NCI-H2081 (cell line): ENCODE measurements at places on chromosomes 6 and 20.

- DNase-seq = no peak
Measured at GRCh38 chr6:47352194-47352920, 42.7 kb upstream of the TNFRSF21 start.

DNA sequence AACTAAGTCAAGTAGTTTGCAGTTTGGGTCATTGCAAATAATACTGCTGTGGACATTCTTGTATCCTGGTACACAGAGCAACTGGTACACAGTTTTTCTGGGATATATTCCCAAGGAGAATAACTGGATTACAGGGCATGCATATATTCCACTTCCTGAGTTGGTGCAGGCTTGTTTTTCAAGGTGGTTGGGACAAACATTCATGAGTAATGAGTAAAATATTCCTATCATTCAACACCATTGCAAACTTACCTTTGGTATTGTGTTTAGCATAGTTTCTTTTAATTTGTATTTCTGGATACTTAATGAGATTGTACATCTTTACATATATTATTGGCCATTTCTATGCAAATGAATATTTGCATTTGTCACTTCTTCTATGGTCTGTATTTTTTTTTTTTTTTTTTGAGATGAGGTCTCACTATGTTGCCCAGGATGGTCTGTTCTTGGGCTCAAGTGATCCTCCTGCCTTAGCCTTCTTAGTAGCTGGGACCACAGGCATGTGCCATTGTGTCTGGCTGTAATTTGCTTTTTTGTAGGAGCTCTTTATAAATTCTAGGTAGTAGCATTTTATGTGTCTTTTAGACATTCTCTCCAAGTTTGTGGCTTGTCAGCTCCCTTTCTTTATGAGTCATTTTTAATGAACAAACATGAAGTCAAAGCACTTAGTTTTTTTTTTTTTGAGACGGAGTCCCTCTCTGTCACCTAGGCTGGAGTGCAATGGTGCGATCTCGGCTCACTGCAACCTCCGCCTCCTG, 158.7 kb downstream of the SOX4 start:
- no peak for DNase-seq

DNA sequence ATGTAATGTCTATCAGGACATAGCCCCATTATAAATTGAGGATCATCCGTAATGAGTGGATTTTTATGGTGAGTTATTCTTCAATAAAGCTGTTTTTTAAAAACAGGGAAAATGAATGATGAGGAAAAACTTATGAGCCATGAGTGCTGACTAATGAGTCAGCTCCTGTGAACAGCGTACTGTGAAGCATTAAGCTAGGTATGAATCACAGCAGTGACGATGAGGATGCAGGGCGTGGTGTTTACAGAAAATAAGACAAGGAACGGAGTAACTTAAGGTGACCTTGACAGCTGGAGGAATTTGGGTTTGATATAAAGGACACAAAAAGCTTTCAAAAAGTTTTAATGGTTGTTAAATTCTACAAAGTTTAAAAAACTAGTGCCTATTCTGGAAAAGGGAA, 96.3 kb downstream of the FOXF2 start:
- DNase-seq = no peak

GRCh38 chr20:59386809-59387208, 86.4 kb downstream of the EDN3 start:
- DNase-seq = no peak

DNA sequence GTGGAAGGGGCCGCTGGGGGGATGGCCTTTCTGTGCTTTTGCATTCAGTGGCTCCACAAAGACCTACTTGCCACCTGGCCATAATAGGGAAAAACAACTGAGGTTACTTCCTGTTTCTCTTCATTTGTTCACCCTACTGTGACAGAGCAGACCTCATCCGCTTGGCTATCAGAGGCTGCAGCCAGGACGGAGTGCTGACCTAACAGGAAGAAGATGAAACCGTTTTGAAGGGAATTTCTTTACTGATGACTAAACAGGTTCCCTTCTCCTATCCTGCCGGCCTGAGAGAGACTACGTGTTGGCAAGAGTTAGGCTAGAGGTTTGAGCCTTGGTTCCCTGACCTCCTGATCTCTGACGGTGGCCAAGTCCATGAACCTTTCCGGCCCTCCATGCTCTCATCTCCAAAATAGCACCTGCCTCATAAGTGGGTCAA, 21.3 kb downstream of the PRR18 start:
- DNase-seq = no peak

DNA sequence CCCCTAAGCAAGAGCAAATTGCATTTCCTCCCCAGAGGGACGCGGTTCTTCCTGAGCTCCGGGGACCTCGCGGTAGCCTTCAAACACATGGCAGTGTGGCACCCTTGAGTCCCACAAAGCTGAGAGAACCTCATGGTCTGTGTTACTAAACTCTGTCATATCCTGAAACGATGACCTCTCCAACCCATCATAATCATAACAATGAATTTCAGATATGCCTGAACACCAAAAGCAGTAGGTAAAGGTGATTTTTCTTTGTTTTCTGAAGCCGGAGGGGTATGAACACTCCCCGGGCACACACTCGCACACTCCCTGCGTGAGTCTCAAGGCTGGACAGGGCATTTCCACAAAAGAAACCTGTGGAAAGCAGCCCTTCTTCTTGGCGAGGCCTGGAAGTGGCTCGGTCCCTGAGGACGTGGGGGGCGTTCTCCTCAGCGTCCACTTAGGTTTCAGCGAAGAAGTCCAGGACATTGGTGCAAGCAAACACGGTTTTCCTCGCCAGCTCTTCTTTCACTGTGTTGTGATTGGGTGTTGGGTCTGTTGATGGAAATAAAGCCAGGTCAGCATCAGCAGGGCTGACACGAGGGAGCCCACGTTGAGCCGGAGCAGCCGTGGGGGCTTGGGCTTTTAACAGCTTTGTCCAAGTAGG, 183.4 kb downstream of the ERMARD start:
- no peak for DNase-seq

DNA sequence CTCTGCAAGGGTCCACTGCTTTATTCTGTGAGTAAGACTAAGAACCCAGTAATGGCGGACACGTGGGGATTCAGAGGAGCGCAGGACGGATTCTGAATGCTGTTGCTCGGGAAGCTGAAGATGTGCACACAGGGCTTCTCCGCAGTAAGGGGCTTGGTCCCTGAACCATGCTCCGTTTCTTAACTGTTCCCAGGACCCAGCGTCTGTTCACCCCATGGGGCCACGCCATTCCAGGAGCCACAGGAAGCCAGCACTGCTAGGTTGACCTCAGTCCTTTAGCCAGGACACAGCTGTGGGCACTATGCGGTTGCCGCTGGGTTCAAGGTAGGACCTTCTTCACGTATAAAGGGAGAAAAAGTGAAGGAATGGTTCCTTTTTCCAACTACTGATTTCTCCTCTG, 59.8 kb downstream of the IRF4 start:
- no peak for DNase-seq

DNA sequence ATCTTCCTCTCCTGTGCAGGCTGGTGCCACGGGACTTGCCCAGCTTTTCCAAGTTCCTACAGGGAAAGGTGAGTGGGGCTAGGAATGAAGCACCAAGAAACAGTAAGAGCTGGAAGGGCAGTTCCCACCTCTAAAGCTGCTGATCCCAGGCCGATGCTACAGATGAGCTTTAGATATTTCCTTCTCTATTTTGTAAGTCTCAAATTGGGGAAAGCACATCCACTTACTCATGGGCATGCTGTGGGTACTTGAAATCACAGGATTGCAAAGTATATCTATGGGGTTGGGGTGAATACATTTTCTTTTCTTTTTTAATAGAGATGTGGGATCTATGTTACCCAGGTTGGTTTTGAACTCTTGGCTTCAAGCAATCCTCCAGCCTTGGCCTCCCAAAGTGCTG, 3.1 kb downstream of the ZBTB2 start:
- DNase-seq = no peak

DNA sequence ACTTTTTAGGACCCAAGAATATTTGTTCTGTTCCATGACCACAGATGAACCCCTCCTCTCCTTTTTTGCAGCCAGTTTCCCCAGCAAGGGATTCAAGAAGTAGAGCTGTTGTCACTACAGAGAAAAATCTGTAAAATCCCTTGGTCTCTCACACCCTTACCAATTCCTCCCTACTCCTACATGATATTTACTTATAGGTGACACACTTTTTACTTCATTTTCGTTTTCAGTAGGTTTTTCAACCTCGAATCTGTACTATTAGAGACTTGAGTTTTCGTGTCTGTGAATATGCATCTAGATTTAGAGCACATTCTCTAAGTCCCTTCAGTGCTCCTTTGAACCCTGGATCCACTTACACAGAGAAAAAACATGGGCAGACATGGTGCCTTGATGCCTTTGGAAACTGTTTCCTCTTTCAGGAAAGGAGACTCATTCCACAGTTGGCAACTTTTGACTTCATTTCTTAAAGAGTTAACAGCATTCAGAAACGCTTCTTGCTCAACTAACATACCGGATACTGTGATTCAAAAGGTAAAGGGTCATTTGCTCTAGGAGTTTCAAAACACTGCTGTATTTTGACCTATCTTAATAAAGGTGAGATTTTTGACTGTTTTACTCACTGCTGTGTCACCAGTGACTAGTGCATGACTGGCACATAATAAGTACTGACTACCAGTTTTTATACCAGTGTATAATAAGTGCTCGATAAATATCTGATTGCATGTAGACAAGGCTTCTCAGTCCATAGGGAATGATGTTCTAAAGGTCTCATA, 50.6 kb downstream of the LAMA4 start:
- no peak for DNase-seq

DNA sequence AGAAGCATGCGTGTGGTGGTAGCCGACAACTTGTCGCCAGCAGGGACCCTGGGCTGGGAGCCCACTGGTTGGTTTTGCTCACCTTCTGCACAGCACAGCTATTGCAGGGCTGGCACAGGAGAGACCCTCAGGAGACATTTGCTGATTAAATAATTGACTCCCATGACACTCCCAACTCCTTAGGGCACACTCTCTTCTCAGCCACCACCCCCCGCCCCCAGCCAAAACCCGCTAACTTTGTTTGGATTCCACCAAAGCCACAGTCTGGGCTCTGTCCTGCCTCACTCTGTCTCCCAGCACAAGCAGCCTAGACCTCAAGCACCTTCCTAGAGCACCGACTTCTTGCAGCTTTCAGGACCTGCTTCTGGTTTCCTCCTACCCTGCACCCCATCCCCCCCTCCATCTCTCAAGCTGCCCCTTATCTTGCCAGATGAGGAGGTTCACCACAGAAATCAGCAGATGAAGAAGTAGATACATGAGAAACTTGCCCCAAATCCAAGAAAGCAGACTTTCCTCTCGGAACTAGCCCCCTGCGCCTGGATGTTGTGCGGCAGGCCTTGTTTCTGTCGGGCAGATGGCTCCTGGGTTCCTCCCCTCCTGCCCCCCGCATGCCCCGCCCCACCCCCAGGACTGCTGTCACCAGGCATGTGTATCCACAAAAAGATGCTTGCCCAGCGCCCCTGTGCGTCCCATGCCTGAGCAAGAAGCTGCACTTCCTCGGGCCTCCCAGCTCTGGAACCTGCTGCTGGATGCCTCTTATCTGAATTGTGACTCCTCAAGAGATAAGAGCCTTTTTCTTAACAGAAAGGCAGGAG, 35.0 kb upstream of the CD93 start:
- no peak for DNase-seq

DNA sequence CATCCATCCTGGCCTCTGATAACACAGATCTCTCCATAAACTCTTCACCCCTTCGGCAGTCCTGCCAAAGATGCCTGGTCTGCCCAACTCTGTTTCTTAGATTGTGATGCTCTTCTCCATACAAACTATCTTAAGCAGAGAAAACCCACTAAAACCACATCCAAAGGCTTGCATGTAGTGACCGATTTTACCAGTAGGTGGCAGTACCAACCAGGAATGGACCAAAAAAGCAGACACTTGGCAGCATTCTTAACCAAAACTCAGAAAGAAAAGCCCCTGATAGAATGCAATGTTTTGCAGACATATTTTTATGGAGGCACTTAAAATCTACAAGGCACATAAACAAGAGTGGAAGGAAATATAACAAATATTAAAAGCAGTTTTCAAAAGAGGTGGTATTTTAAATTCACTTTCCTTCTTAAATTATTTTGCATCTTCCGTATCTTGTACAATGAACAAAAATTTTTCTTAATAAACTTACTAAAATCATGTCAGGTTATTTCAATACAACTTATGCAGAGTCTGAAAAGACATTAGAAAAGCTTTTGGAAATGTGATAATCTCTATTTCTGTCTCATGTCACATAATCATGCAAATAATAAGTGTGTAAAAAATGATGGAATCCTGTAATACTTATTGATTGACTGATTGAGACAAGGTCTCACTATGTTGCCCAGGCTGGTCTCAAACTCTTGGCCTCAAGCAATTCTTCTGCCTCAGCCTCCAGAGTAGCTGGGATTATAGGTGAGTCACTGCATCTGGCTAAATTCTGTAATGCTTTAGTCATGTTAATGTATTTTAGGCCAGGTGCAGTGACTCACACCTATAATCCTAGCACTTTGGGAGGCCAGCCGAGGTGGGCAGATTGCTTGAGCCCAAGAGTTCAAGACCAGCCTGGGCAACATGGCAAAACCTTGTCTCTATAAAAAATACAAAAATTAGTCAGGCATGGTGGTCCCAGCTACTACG, 29.4 kb downstream of the LRP11 start:
- peak; percentile 30 for DNase-seq

DNA sequence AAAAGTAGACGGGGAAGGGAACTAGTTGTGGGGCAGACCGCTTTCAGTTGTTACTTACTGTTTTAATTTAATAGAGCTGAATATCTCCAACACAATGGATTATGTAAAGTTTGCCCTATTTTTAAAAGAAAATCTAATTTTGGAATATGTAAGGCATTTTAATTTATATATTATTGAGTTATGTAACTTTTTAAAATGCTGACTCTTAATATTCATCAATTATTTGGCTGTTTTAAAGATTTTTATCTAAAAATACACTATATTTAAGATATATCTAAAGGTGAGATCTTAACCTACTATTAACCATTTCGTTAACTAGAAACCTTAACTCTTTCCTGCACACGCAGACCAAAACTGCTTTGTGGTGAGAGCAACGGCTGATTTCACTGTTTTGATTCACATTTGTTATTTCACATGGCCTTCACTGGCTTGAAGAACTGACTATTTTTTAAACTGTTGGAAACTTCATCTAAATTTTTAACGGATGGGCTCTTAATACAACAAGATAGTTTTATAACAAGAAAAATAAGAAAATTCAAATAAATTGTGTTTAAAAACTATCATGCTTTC, 87.9 kb downstream of the HUS1B start:
- no peak for DNase-seq

DNA sequence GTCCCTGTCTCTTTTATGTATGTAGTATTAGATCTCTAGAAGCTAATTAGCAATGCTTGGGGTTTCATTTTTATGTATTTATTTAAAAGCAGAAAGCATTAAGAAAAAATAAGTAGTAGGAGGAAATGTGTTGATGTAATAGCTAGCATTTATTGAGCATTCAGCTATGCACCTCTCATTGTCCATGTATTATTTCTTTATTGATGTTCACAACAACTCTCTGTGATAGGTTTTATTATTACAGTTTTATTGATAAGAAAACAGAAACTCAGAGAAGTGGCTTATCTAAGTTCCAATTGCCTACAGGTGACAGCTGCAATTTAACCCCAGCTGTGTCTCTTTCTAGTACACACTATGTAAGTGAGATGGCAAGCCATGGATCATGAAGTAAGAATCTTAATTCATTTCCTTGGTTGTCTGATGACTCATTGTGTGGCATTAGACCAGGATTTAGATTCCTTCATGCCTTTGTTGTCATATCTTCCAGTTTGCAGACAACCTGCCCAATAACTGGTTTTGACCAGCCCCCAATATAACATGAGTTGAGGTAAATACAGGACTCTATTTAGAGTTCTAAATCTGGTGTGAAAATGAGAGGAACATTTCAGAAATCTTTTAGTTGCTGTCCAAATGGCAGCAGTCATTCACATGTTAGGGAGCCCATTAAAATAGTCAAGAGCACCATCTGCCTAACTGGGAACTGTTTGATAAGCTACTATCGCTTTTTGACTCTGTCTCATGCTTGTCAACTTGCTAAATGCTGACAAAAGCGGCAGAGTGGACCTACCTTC, 170.8 kb upstream of the PHACTR1 start:
- no peak for DNase-seq
